BJ (cell line): ENCODE measurements at places on chromosomes 11 and 22.

DNA sequence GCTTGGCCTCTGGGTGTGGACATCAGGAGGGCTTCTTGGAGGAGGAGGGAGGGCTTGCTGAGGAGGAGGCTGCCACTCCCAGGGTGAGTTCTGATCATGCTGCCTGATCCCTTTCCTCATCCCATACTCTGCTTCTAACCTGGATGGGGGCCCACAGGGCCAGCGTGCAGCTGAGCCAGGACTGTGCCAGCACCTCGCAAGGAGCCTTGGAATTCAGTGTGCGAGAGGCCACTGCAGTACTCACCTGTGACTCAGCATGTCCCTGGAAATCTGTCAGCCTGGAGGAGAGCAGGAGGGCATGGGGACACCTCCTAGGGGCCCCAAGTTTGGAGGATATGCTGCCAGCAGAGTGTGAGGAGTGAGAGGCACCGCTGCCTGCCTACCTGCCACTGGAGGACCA is 4.2 kb upstream of the GAB4 start:
- DNase-seq: no peak

DNA sequence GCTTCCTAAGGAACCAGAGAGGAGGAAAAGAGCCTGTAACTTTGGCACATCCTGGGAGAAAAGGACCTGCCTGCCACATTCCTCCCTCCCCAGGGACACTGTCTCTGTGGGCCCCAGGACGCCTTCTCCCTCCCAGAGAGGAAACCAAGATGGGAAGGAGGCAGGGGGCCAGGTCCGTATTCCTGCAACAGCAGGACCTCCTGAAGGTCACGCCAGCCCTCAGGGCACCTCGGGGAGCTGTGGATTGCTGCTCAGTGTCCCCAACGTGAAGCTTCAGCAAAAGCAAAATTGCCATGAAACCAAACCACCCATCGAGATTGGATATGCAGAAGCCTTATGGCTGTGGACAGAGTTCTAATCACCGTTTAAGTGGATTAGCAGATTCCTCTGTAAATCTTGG is 86.7 kb downstream of the ARHGAP8 start:
- no peak for DNase-seq

GRCh38 chr11:134224710-134225664 is 516 bp downstream of the VPS26B start:
- no peak for DNase-seq

GRCh38 chr11:72122607-72123006 is 10.1 kb upstream of the ANAPC15 start:
- no peak for DNase-seq

DNA sequence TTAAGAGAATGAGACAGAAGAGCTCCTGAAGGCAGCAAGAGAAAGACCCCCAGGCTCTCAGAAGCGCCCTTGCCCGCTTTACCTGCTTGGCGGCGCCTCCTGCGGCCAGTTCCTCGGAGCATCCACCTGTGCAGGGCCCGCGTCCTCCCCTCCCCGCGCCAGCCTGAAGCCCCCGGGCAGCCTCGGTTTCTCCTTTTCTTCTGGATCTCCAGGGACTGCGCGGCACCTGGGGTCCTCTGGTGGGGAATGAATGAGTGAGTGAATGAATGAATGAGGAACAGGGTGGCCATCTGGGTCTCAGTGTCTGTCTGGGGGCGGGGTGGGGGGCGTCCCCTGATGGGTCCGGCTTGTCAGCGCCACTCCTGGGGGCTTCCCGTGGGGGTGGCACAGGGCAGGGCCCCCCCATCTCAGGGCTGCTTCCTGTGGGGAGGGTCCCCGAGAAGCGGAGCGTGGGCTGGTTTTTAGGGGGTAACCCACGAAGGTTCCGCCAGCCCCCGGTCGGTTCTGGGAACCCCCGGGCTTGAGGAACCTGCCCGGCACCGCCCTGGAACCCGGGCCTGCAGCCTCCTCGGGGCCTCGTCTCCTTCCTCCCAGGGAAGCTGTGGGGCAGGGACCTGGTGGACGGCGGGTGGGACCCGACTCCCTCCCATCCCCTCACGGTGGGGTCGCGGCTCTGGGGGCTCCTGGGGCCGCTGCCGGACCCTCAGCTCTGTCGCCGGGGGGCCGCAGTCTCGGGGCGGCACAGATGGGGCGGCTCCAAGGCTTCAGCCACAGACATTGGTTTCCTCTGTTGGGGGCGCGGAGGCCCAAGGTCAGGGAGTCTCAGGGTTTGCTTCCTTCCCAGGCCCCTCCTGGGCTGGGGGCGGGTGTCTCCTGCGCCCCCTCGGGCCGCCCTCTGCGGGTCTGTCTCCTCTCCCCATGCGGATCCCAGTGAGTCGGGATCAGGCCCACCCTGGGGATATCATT is 8.3 kb upstream of the KRTAP5-7 start:
- no peak for DNase-seq

DNA sequence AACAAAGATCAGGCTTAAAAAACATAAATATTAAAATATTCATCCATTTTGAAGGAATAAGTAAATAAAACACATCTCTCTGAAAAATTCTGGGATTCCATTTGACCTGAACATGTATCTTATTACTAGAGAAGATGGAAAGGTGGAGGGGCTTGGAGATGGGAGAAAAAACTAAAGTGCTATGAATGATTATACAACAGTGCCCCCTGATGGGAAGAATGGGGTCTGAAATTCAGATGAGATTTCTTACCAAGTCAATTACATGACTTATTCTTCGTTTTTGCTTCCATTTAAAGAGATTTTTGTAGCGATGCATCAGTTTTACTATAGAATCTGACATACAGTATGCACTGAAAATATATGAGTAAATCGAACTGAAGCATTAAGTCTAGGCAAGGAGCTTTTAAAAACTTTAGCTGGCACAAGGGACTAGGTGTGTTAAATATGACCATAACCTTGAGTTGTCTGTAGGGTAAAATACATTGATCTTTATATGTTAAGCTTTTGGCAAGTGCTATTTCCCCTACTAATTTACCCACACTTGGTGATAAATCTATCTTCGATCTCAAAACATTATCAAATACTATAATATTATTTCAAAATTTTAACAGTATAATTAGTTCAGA is 718.8 kb downstream of the CNTN5 start:
- DNase-seq: no peak

DNA sequence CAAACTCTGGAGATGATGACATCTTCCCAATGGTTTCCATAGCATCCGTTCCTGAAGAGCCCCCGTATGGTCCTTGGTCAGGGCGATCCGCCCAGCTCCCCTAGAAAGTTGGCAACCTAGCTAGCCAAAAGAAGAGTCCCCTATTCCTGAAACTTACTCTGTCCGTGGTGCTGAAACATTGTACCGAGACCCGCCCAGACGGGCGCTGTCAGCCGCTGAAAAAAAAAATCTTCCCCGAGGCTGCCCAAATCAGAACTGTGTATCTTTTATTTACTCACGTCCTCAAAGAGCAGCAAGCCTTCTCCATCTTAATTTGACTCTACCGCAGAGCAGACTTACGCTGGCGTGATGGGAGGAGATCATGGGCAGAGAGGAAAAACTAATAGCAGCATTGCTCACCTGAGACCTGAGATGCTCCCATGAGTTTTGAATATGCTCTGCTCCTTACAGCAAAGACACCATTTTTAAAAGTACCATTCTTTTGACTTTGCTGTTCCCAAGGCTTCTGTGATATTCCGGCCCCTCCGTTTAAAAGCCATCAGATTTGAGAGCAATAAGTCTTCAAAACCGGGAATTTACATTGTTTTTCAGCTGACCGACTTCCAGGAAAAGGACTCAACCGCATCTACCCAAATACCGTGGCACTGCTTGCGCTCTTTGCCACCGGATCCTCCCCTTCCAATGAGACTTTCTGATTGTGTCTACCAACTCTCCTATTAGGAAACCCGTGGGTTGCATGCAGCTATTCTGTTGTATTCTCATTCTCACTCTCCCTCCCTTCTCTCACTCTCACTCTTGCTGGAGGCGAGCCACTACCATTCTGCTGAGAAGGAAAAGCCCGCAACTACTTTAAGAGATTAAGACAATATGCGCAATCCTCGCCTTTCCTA is at the start of gene SLC17A6:
Gene SLC17A6, plus strand, starts transcription at position 786 of the 890 bp plus-strand sequence. CDS start 153 bp downstream, outside the sequence.
- DNase-seq: no peak

GRCh38 chr11:17383461-17383860 is 5.0 kb downstream of the KCNJ11 start:
- DNase-seq: no peak

DNA sequence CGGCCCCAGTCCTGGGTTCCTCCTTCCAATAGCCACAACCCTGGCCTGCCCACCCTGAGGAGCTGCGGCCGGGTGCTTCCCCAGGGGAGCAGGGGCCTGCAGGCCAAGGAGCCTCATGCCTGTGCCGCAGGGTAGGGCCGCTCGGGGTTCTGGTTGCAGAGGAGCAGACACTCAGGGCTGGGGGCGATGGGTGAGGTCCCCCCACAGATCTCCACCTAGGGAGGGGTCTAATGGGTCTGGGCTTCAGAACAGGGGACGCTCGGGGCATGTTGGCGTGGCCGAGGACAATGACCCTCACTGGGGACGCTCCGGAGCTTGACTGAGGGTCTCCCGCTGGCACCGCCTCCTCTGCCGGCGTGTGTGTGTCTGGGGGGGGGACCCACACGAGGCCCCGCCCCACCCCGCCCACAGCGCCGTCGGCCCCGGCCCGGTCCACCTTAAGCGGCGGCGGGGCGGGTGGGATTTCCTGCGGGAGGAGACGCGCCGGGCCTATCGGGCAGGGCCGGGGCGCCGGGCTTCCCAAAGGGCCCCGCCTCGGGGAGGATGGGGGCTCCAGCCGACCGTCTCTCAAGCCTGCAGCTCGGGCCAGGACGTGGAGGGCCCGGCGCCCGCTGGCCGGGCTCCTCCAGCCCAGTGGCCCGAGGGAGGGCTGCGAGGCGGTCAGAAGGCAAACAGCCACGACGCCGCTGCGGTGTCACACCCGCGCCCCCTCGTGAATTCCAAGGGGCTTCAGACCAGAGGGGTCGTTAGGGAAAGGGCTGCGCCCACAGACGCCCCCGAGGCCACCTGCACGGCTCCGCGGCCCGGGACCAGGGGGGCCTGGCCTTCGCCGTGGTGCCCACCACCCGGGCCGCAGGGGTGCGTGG is 640 bp upstream of the ZDHHC8 start:
- DNase-seq: no peak

DNA sequence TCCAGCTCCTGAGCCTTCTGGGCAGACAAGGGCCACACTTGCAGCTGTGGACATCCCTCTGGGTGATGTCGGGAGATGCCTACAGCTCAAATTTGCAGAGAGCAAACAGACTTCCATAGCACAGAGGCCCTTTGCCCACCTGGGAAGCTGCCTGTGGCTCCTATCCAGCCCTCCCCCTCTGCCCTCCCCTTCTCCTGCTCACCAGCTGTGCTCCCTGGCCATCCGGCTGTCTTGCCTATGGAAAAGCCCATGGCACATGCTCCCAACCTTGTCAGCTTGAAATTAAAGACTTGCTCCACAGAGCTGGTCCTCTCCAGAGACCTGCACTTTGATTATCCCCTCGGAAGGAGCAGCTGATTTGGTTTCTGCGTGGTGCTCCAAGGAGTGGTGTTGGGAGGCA is 118.9 kb upstream of the NECTIN1 start:
- no peak for DNase-seq
